ENCODE measurements at places on chromosomes 4 and X.

DNA sequence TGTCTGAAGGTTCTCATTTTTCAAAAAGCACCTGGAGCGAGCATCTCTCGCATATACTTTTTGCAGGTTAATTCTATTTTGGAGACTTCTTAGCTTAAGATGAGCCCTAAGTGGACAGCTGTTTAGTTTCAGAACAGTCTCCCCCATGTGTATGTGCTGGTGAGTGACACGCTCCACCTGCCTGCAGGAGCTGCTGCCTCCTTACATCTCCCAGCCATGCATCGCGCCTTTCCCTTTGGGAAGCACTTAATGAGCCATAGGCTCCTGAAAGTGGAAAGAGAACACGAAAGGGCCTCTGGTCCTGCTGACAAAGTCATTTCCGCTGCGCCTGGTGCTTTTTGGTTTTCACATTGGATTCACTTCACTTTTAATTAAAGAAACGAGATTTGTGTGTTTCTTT is 56.1 kb downstream of the TRIML2 start:
- DNase-seq = no peak

GRCh38 chr4:38692421-38692820 is 28.4 kb downstream of the KLF3 start:
- no peak for DNase-seq

- DNase-seq = no peak
Observed at GRCh38 chr4:24604558-24605214, 20.3 kb upstream of the DHX15 start.

DNA sequence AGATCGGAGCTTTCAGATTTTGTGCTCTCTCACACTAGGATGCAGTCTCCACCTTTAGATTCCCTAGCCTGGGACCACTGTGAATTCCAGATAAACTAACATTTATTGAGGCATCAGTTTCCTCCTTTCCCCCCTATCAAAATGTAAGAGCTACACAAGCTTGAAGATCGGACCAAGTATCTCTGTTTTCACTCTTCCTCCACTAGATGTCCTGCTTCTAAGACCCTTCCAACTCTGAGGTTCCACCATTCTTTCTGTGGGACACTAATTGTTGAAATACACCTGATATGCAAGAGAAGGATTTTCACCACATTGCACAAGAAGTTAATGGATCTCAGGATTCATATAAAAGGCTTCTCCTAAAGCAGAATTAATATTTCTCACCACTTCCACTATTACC is 43.0 kb upstream of the PHOX2B start:
- DNase-seq = no peak

DNA sequence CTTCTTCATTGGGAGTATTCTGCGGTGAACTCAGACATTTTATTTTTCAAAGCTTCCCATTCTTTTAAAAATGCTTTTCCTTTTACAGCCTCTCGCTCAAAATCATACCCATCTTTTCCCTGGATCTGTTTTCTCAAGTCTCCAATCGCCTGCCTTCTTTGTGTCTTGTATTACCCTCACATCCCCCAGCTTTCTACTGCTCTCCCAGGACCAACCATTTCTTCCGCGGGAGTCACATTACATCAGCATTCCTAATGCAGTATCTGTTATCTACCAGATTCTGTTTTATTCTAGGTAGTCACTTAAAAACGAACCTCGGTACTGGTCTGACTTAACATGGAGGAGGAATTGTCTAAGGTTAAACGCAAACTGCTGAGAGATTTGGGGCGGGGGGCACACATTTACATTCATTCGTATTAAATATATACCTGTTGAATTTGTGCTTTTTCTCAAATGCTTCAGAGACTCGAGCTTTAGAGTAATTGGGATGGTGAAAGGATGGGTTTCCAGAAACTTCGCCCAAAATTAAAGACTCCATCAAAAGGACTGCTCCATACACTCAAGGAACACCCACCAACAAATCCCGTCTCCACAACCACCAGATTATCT is 493 bp upstream of the UCHL1 start:
- no peak for DNase-seq

GRCh38 chr4:87566276-87566675 is 37.1 kb upstream of the SPARCL1 start:
- no peak for DNase-seq

GRCh38 chr4:102783006-102783405 is 22.2 kb upstream of the MANBA start:
- DNase-seq = no peak

DNA sequence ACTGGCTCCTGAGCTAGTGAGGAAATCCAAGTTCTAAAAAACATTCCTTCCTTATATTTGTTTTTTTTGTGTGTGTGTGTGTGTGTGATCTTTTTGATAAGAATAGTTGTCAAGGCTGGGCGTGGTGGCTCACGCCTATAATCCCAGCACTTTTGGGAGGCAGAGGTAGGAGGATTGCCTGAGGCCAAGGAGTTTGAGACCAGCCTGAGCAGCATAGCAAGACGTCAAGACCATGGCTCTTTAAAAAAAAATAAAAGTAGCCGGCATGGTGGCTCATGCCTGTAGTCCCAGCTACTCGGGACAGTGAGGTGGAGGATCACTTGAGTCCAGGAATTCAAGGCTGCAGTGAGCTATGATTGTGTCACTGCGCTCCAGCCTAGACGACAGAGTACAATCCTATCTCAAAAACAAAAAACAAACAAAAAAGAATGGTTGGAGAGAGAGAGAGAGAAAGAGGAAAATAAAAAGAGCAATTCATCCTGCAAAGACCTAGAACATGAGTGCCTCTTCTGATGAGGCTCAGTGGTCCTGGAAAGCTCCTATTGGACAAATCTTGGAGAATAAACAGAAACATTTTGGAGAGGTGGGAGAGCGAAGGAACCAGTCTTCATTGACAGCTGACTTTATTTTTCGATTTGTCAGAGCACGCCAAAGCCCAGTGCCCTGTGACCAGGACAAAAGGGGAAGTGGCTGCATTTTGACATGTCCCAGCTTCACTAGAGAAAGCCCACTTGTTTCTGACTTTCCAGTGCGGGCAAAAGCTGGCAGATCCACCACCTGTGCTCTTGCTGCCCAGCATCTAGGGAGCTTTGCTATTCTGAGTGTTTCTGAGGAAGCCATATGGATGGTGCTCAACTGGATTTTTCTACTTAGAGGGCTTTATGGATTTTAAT is 244.7 kb downstream of the PALLD start:
- no peak for DNase-seq

DNA sequence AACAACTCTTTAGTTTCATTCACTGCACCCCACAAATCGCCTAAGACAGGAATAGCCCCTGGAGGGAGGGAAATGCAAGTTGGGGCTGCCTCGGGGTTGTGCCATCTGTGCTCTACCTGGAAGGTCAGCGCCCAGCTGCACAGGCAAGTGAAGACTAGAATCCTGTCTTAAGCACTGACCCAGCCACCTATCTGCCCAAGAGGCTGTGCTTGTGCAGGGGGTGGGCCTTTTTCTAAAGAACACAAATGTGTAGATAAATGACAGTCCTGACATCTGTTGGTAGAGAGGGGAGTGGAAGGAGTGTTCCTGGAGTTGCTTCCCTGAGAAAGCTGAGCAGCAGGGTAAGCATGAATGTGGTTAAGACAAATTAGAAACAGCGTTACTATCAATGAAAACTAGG is 15.7 kb downstream of the ZNF518B start:
- no peak for DNase-seq

DNA sequence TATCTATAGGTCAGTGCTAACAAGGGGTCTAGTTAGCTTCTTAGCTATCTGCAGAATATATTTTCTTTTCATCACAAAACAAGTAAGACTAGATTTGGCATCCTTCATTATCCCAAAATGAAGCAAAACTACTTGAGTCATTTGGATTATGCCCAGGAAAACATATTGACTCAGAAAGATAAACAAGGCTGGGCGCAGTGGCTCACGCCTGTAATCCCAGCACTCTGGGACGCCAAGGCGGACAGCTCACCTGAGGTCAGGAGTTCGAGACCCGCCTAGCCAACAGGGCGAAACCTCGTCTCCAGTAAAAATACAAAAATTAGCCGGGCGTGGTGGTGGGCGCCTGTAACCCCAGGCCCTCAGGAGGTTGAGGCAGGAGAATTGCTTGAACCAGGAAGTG is 18.0 kb upstream of the MND1 start:
- DNase-seq = no peak

GRCh38 chr4:76703123-76703490 is 194.8 kb downstream of the SOWAHB start:
- DNase-seq = no peak

DNA sequence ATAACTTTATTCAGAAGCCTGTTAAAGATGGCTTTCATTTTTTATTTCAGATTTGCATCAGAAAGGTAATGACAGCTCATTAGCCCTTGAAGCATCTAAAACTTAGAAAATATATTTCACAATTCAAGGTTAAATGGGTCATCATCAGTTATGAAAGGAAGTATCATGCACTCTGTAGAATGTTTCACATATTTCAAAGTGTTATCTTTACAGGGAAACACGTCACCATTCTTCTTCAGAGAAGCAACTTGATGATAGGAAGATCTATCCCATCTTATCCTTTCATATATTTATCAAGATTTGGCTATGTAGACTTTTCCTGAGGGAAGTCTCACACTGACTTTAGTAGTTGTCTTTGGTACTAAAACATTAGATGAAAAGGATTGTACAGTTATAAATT is 277.8 kb downstream of the TENM3 start:
- no peak for DNase-seq

Data from activated CD8-positive, alpha-beta memory T cell treated with anti-CD3 and anti-CD28 coated beads, Interleukin-2, amount 50 U/mL, for 48 hours (primary cell).